Activated T-helper 1 cell treated with anti-CD3 and anti-CD28 coated beads, Interleukin-2, amount 50 U/mL, for 16 hours (primary cell): ENCODE measurements at places on chromosomes 12 and 14.

GRCh38 chr12:2336409-2336829 lies 283.6 kb downstream of the CACNA1C start:
- no peak for DNase-seq

GRCh38 chr14:79442786-79443185 lies 768.5 kb downstream of the DIO2 start:
- DNase-seq = no peak

GRCh38 chr14:103105580-103106150 lies 11.1 kb downstream of the EXOC3L4 start:
- DNase-seq = no peak

GRCh38 chr12:45655186-45655585 lies 74.3 kb upstream of the ARID2 start:
- DNase-seq = peak; percentile 12

GRCh38 chr12:126700096-126700495 lies 1566.9 kb upstream of the TMEM132C start:
- no peak for DNase-seq

- DNase-seq = no peak
These were observed 43.5 kb upstream of the NOS1 start for GRCh38 chr12:117404940-117405339.

DNA sequence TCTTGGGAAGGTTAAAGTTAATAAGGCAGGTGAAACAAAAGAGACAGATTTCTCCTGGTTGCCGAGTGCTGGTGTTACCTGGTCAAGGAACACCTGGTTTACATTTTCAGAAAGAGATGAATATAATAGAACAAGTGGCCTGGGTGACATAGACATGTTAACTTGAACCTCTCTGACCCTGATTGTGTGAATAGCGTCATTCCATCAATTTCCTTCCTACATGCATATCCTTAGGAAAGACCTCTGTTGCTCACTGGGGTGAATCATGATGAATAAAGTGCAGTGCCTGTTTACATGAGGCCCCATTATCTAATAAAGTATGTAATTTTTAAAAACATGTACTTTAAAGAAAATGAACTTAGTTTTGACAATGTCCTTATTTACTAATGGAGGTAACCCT lies 1822.9 kb upstream of the FLRT2 start:
- DNase-seq = no peak

DNA sequence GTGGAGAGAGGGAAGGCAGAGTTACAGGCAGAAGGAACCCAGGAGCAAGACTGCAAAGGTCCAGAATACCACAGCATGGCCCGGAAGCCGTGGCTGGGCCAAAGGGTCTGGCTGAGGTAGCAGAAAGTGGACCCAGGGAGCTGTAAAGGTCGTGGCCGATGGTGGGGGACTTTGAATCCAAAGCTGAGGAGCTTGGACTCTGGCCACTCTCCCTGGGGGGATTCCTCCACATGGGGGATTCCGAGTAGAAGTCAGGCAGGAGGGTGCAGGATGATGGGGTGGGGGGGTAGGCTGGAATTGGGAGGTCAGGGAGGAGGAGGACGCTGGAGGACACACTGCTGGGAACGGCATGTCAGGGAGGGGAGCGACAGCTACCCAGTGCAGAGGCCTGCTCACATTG lies 125.2 kb downstream of the GCH1 start:
- no peak for DNase-seq

DNA sequence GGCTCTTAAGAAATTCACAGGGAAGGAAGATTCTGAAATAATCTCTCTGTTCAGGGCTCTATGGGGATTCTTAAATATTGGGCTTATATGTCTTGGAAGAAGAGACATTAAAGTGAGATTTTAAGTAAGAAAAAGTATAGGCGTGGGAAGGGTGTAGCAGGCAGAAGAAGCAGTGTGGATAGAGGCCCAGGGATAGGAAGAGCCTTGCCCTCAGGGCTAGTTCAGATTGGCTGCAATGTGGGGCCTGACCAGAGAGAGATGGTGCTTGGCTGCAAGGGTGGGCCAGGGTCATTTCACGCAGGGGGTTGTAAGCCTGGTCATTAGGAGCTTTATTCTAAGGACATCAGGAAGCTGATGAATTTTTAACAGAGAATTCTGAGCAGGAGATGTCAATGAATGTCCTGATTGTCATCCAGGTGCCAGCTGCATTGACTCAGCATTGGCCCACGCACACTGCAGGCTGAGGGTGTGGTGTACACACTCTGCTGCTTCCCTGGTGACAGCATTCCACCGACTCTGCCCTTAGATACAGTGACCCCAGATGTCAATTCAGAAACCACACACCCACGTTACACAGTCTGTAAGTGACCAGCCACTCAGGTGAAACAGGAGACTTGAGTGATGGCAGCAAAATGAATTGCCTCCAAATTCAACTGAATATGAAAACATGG lies 582.5 kb downstream of the NRXN3 start:
- no peak for DNase-seq

- DNase-seq = no peak
These were observed 318.4 kb downstream of the SYT1 start for GRCh38 chr12:79183003-79183402.

DNA sequence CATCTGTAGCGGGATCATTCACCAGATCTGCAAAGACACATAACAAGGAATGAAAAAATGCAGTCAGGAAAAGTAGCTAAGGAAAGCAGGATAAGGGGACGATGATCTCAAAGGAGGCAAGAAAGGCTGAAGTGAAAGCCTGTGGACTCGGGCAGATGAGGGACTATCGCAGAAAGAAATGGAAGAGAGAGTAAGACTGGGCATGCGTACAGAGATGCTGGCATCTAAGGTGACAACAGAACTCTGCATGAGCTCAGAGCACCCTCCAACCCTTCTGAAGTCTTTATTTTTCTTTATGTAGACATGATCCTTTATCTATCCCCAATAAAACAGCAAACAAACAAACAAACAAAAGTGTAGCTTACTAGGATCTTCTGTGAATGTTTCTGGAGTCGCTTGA lies 7.2 kb downstream of the MFAP5 start:
- no peak for DNase-seq

DNA sequence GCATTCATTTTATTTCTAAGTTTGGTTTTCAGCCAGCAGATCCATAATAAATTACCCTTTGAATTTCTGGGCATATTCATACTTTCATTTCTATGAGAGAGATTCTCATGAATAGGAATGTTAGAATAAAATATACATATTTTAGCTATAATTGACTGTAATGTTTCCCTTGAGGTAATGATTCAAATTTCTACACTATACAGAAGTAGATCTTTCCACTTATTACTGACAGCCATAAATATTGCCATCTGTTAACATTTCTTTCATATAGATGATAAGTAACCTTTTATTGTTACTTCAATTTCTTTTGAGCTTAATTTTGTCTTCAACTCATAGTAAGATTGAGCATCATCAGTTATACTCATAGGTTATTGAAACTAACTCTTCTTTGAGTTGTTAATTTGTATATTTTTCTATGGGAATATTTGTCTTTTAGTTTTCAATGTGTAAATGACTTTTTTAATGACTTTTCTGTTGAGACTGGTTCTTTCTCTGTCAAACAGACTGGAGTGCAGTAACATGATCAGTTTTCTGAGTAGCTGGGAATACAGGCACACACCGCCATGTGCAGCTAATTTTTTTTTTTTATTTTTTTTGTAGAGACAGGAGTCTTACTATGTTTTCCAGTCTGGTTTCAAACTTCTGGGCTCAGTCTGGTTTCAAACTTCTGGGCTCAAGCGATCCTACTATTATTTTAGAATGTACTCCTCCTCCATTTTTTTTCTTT lies 991.6 kb downstream of the SLC6A15 start:
- DNase-seq = no peak

DNA sequence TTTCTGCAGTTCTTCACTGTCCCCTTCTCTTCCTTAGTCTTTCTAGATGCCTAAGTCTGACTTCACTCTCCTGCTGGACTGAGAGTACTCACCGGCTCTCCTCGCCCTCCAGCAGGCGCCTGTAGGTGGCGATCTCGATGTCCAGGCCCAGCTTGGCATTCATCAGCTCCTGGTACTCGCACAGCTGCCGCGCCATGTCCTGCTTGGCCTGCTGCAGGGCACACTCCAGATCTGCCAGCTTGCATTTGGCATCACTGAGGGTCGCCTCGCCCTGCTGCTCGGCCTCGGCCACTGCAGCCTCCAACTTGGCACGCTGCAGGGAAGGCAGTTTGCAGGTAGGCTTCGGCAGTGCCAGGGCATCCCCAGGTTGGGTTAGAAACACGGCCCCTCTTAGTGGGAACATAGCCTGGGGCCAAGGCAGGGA lies 5.2 kb downstream of the KRT84 start:
- DNase-seq = no peak

- no peak for DNase-seq
These were observed 41.6 kb downstream of the TRHDE start for GRCh38 chr12:72313806-72314205.

GRCh38 chr12:49388682-49389386 lies 21.6 kb downstream of the SPATS2 start:
- peak; percentile 29 for DNase-seq
